COR-L47 (cell line): ENCODE measurements at places on chromosomes 2 and 18.

- DNase-seq = no peak
Measured at GRCh38 chr18:26546170-26546874, 2.0 kb downstream of the KCTD1 start.

GRCh38 chr18:58793361-58793760 is 71.3 kb upstream of the ZNF532 start:
- DNase-seq = no peak

GRCh38 chr2:79447463-79447862 is 65.4 kb upstream of the CTNNA2 start:
- DNase-seq = no peak

GRCh38 chr2:177058747-177059146 is 153.8 kb upstream of the HNRNPA3 start:
- no peak for DNase-seq

DNA sequence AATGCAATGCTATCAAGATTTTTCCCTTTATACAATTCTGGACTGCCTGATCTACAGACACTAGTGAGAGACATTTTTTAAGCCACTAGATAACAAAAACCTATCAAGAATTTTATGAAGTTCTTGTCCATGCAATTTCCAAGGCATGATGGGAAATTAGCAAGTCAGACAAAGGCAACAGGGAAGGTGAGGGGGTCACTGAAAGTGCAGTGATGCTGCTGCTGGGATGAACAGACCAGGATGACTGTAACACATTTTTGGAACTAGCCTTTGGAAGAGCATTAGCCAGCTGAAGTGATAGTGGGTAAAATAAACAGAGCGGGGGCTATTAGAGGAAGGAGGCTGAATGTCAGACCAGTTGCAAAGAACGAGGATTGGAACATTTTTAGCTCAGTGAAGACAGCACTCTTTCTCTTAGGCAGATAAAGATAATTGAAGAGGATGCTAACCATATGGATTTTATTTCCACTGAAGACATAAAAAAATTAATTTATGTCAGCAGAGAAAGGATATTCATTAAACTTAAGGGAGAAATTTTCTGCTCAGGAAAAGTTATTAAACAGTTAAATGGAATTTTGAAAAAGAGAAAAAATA is 17.9 kb downstream of the NRXN1 start:
- DNase-seq = no peak

DNA sequence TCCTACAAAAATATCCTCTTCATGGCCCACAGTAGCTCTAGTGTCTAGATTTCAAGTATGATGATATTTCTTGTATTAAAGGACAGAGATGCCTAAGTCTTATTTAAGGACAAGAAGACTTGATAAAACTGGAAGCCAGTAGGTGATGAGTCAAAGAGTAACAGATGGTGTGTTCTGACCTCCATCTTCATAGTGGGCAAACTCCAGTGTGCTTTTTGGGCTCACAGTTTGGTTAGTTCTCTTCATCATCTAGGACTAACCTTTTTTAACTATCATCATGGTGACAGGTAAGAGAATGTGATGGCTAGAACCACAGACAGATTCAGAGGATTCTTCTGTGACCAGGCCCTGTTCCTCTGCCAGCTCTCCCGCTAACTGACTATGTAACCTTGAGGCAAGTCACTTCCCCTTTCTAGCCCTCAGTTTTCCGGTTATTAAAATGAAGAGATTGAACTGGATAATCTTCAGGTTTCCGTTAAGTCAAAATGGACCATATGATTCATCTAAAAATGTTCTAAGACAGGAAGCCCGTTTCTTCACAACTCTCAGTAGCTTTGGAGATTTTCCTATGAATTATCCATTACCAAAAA is 140.3 kb upstream of the RASGRP3 start:
- DNase-seq = no peak

GRCh38 chr18:13258921-13259320 is 40.4 kb downstream of the LDLRAD4 start:
- DNase-seq = no peak

DNA sequence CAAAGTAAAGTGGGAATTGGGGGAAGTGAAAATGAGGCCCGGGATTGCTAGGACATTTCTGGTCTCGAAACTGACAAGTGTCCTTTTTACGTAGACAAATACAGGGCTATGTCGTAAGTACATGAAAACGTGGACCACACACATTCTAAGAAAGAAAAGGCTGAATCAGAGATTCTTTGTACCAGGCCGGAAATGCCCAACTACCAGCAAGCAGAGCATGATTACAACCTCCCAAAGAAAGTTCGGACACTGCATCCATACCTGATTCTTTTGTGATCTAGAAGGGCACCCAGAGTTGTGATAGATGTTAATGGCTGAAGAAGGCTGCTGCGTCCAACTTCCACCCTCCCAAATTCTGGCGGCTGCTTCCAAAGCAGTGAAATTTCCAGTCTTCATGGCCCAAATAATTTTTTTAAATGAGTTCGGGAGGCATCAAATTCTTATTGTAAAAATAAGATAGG is 1.7 kb downstream of the RBMS1 start:
- no peak for DNase-seq

DNA sequence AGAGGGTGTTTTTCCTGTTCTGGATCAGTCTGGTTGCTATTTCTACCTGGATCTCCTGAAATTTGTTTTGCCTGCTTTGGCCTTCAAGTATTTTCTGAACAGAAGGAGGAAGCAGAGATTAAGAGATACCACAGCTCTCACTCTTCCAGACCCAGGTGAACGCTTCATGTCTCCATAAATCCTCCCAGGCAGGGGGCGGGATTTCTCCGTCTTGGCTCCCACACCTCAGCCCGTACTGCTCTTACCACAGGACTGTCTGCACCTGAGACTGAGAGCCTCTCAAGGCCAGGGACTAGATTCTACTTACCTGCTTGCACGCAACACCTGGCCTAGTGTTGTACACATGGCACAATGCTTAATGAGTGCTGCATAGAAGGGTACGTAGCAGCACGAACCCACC is 59.9 kb upstream of the LRPPRC start:
- DNase-seq = no peak

GRCh38 chr2:95121093-95121406 is 558 bp downstream of the MRPS5 start:
- DNase-seq = no peak

- DNase-seq = peak; percentile 9
Measured at GRCh38 chr2:227939271-227940027, 68.0 kb downstream of the DAW1 start.

GRCh38 chr2:211216221-211216620 is 659.8 kb downstream of the CPS1 start:
- DNase-seq = no peak

DNA sequence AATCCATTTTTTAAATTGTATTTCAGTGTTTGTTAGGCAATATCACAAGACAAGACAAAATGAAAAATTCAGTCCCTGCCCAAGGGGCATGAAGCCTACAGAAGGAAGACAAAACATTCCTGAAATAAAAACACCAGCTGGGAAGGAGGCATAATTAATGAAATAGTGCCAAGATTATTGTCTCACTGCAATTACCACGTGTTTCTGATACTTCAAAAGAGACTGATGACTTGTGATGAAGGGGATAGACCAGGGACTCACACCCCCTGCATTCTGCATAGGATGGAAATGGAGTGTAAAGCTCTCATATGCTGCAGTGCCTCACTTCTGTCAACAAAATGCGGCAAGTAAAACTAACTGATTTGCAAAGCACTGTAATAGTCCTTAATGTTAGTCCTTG is 178.1 kb downstream of the BARD1 start:
- no peak for DNase-seq

GRCh38 chr18:286515-287310 is 18.9 kb upstream of the THOC1 start:
- DNase-seq = peak; percentile 20

GRCh38 chr2:134231965-134232340 is 21.9 kb upstream of the MGAT5 start:
- no peak for DNase-seq
